ENCODE measurements at places on chromosomes 1 and 21. TPM values are rescaled to one million over a fixed set of nuclear protein-coding genes. Genes with fewer than 3 reads are reported as not detected.
A peak's percentile ranks its signal among the peaks of the same experiment; 100 is the strongest.

ERG gene
- total RNA-seq: 4.4 TPM

FAAP20 gene
- 75.0 TPM for total RNA-seq

FCRL5 gene
- total RNA-seq: not detected

CGN gene
- total RNA-seq: 0.05 TPM

CTSS gene
- not detected for total RNA-seq

INKA2 gene
- 1.1 TPM for total RNA-seq

ELOA gene
- 35.6 TPM for total RNA-seq

TAS1R3 gene
- not detected for total RNA-seq

GRCh38 chr21:38839328-38840286 lies 33.9 kb downstream of the ETS2 start:
- peak; percentile 77 for DNase-seq

DNA sequence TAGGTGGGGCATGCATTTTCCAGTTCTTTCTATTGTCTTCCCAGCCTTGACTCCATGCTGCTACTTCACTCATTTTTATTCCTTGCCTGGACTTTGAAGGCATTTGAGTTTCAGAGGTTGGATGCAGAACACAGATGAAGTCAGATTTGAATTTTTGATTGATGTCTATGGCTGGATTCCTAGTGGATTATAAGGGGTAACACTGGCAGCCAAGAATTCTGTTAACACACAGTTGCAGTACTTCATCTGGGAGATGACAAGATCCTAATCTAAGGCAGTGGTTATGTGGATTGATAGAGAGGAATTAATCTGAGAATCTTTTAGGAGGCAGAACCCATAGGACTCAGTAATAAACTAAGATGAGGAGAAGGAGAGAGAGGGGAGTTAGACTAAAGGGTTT lies 439.0 kb upstream of the USP24 start:
- no peak for DNase-seq

DNA sequence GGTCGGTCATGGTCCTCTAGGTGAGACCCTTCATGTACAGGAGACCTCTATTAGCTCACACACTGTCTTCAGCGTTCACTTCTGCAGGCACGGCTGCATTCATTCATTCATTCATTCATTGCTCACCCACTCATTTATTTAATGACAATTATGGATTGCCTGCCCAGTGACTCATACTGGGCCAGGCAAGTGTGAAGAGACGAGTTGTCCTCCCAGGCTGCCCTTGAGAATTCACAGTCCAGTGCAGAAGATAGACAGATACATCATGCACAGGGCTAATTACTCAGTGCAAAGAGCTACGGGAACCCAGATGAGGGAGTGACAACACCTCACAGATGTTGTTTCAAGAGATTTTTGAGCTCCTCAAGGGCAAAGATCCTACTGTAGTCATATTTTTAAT lies 248.4 kb downstream of the TNR start:
- no peak for DNase-seq

DNA sequence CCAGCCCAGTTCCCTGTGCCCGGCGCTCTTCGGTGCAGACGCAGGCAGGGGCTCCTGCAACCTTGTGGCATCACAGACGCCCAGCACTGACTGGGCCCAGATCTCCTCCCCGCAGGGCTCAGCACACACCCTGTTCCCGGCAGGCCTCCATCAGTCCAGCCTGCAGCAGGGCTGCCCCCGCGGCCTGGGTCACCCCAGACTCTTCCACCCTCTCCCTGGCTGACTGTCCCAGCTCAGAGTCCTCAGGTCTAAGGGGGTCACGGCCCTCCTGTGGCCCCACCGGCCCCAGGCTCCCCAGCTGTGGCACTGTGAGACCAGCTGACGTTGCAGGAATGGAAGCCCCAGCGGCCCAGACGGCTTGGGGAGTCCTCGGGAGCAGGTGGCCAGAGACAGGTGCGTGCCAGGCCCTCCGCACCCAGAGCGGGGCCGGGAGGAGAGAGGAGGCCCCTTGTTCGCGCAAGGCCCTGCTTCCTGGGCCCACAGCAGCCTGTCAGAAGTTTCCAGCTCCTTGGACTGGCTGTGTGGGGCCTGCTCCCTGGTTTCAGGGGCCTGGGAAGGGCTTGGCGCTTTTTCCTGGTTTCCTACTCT lies 4.2 kb downstream of the B3GALT6 start:
- DNase-seq: no peak

- DNase-seq: peak; percentile 16
Measured at GRCh38 chr1:67987046-67987799, 63.2 kb downstream of the DIRAS3 start.

- DNase-seq: peak; percentile 8
Measured at GRCh38 chr1:240029418-240029817, 62.3 kb upstream of the FMN2 start.

DNA sequence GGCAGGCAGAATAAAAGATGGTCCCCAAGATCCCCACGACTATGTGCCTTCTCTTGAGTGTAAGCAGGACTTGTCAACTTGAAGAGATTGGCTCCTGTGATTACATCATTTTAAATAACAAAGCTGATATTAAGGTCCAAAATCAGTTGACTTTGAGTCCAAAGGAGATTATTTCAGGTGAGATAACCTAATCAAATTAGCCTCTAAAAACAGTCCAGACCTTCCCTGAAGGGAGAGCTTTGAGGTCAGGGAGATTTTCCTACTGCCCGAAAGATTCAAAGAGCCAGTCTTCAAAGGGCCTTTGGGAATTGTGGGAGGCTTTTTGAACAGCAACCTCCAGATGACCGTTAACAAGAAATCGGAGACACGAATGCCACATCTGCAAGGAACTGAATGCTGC lies 51.5 kb upstream of the NCAM2 start:
- no peak for DNase-seq

- DNase-seq: no peak
Measured at GRCh38 chr1:67708606-67709005, 23.6 kb downstream of the GADD45A start.

DNA sequence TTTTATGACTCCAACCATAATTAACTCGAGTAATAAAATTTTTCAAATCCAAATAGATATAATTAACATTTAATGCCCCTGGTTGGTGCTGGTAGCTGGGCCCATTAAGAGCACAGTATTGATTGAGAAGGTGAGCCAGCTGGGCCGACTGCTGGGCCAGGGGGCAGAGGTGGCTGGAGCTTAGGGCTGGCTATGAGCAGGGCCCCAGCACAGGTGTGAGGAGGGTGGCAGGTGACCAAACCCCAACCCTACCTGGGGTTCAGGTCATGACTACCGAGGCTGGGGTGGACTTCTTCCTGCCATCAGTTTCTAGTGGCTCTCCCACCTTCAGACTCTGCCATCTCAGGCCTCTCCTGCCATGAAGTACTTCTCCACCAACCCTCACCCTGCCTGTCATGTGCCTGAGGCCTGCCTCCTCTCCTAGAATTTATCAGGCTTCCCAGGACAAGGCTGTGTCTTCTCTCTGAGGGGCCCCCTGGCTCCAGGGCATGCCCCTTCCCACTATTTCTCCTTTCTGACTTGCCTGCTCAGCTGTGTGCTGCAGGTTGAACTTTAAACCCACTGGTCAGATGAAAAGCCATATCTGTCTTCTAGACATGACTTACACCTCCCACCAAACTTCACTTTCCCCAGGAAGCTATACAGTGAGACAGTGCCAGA lies 85.6 kb downstream of the TMEM53 start:
- DNase-seq: no peak

- DNase-seq: no peak
Measured at GRCh38 chr1:21268281-21269239, 21.7 kb downstream of the ECE1 start.

DNA sequence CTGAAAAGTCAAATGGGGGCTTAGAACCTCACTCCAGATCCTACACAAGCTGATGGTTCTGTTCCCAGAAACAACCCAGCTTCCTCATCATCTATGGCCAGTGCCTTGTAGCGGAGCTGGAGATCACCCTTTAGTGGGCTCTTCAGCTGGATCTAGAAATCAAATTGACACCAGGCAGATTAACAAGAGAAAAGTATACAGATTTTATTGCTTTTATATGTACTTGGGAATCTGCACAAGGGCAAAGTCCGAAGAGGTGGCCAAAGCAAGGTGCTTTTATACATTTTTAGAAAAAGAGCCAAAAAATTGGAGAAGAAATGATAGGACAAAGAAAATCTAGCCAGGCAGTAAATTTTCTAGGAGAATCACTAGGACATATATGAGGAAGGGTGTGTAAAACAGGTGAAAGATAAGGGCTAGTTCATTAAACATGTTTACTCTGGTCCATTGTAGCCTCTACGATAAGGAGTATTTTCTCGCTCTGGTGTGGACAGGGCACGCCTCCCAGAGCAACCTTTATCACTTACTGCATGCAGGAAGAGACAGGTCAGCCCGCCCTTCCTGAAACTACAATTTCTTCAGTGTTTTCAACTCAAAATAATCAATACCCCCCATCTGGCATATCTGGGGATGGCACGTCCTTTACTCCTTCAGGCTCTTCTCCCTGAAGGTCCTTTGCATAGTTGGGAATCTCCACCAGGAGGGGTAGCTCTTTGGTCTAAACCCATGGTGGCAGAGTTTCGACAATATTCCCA lies 14.0 kb upstream of the LGALS8 start:
- no peak for DNase-seq

DNA sequence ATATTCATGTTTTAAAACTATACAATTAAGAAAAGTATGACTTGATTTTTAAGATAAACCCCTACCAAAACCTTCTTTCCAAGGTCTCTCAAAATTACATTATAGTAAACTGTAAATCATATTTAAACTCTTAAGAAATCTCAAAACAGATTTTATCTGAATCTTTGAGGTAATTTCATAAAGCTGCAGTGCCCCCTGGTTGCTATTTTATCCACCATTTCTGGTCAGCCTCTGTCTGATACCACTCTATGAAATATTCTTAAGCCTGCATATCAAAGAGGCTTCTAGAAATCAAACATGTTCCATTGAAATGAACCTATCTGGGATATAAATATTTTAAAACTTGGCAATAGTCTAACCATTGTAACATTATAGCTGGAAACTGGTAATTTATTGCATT lies 317.3 kb downstream of the COL11A1 start:
- no peak for DNase-seq

DNA sequence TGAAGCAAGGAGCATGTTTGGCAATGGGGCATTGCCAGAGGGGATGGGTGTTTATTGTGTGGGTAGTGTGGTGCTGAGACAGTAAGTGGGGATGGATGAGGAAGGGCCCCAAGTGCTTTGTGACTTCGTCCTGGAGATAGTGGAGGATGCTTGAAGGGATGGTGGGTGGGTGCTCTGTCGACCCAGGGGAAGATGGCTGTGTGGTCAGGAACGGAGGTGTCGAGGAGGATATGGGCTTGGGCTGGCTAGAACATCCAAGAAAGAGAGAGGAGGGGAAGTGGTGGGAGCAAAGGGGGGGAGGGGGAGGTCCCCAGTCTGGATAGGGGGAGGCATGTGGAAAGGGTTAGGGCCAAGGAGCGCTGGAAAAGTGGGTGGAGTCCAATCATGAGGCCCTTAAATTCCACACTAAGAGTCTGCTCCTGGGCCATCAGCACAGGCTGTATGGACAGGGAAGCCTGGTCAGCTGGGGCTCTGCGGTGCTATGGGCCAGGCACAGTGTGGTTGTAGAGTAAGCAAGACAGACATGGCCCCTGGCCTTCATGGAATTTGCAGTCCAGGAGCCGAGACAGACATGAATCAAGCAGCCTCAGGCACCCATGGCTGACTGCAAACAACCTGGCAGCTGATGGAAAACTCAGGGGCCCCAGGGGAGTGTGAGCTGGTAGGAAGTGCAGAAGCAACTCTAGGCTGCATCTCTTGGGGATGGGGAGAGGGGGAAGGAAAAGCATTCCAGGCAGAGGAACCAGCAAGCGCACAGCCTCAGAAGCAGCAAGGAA lies 36.3 kb downstream of the EDN2 start:
- peak; percentile 33 for DNase-seq

GRCh38 chr1:242641461-242641860 lies 117.0 kb upstream of the PLD5 start:
- no peak for DNase-seq

GRCh38 chr1:230142608-230143210 lies 75.7 kb downstream of the GALNT2 start:
- DNase-seq: no peak

- DNase-seq: no peak
Measured at GRCh38 chr1:189708674-189709073, 769.0 kb downstream of the BRINP3 start.

GRCh38 chr1:205256951-205257625 lies 29.3 kb downstream of the TMCC2 start:
- DNase-seq: no peak

GRCh38 chr1:160107512-160107911 lies 8.0 kb upstream of the ATP1A2 start:
- DNase-seq: no peak

- no peak for DNase-seq
Measured at GRCh38 chr1:67676287-67676686, 8.7 kb upstream of the GADD45A start.

GRCh38 chr1:40353082-40353481 lies 20.4 kb upstream of the SMAP2 start:
- DNase-seq: no peak

DNA sequence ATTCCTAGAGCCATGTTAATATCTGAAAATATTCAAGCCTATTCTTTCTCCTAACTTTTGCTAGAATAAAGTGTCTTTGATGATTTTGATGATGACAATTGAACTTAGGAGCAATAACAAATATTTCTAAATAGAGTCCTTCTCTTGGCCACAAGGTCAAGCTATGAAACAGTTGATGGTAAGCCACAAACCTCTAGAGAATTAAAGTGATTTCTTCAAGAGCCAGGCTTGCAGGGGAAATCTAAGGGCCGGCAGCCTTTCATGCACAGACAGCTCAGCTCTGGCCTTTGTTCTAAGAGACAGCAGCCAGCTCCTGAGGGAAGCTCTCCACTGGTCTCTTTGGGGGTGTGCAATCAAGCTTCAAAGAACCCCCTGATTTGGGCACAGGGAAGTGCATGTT lies 59.0 kb downstream of the SUSD4 start:
- no peak for DNase-seq

GRCh38 chr1:176073524-176074157 lies 133.4 kb downstream of the COP1 start:
- DNase-seq: peak; percentile 11

GRCh38 chr1:155184835-155185782 lies 11.5 kb downstream of the TRIM46 start:
- no peak for DNase-seq

GRCh38 chr1:224959115-224959514 lies 29.6 kb downstream of the DNAH14 start:
- DNase-seq: no peak

DNA sequence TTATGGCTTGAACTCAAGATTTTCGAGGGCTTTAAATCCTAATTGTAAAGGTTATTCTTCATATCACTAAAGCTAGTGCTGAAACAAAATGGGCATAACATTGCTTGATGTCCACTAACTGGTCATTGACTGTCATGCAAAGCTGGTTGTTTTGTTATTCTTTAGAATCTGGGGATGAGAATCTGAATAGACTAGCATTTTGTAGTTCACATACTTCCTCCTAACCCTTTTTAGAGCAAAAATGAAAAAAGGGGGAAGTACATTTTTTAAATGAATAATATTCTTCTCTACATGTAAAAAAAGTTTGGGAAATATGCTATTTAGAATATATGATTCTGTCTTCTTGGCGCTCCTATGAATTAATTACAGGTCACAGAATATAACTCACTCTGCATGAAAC lies 72.2 kb upstream of the HMCN1 start:
- no peak for DNase-seq
